ENCODE measurements at places on chromosomes 11 and 22.

DNA sequence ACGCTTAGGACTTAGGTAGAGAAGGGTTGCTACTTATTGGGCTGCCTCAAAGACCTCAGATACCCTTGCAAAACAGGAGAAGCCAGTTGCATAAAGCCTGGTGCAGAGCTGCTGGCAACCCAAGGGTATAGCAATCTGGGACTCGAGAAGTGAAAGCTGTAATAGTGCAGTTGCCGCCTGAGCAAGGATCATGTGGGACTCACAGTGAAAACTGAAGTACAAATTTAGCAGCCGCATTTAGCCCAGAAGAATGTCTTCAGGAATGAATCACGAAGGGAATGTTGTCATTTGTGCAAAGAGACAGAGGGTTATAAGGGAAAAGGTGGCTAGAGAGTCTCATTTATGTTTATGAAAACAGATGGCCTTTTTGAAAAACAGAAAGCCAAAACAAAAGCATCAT lies 267.2 kb downstream of the TENM4 start:
- DNase-seq = no peak

- no peak for DNase-seq
Measured at GRCh38 chr11:87779276-87780067, 395.8 kb downstream of the RAB38 start.

GRCh38 chr11:70351646-70352045 lies 46.7 kb upstream of the CTTN start:
- DNase-seq = no peak

DNA sequence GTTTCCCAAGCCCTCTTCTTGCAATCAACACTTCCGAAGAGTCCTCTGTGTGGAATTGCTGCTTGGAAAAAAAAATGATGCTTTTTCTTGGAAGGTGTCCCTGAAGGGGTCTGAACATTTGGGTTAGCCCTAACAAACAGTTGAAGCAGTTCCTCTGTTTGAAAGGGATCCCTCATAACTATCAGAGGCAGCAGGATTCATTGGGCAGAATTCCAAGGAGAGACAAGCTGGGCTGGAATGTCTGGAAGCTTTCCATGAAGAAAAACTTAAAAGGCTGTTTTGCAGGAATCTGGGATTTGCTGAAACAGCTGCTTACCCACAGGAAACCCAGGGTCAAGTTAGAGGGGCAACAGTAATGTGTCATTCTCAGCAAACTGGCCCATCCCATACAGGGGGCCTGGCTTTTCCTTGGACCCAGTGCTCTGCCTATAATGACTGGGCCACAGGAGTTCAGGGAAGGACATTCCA lies 3.1 kb downstream of the CSNK2A3 start:
- no peak for DNase-seq

GRCh38 chr11:121344824-121345223 lies 52.3 kb downstream of the SC5D start:
- DNase-seq = no peak
